ENCODE measurements at places on chromosomes 13 and 19. TPM values are rescaled to one million over a fixed set of nuclear protein-coding genes. Genes with fewer than 3 reads are reported as not detected.
A peak's percentile ranks its signal among the peaks of the same experiment; 100 is the strongest.

NPHS1 gene
- not detected for total RNA-seq

PLA2G4C gene
- total RNA-seq = 11.7 TPM

ELANE gene
- not detected for total RNA-seq

VSIG10L gene
- total RNA-seq = not detected

DNA sequence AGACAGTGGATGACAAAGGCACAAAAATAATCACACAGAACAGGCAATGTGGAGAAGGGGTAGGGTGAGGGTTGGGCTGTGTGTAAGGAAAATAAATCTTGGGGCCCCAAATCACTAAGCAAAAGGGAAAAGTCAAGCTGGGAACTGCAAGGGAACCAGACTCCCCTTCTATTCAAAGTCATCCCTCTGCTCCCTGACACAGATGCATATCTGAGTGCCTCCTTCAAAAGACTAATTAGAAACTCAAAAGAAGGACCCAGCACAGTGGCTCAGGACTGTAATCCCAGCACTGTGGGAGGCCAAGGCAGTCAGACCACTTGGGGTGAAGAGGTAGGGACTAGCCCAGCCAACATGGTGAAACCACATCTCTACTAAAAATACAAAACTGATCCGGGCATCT is 18.3 kb downstream of the ZNF611 start:
- H3K27ac ChIP-seq = no peak overlapping the region
- peaks cover 4% of the 10 kb centered on the region for H3K36me3 ChIP-seq
- H3K4me3 ChIP-seq = no peak overlapping the region
- no peak for DNase-seq
- no peaks in the 10 kb centered on the region for H3K27me3 ChIP-seq

DNA sequence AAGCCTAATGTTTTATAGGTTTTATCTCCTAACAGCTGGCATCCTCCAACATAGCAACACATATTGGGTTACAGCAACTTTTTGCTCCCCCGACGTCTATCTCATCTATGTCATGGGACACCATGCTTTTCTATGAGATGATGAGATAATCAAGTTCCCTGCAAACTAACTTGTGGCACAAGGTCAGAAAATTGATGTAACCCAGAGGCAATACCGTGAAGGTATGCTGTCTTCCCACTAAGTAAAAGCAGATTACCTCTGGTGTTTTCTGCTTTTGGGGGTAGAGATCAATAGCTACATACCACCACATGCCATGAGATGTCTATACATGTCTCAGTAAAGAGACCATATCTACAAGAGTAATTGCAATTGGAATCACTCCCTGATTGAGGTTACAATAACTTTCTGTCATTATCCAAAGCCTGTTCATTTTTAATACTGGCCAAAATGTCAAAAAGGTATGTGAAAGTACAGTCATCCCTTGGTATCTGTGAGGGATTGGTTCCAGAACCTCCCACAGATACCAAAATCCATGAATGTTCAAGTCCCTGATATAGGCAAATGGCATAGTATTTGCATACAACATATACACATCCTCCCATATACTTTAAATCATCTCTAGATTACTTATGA is 131.3 kb downstream of the CYSLTR2 start:
- no peak for DNase-seq
- H3K27me3 ChIP-seq = peaks cover 4% of the 10 kb centered on the region
- peaks cover 2% of the 10 kb centered on the region for H3K4me1 ChIP-seq
- H3K4me3 ChIP-seq = no peak overlapping the region

GRCh38 chr19:47405197-47405550 is 14.2 kb downstream of the MEIS3 start:
- no peak for DNase-seq
- H3K36me3 ChIP-seq = peaks cover 14% of the 10 kb centered on the region
- H3K27me3 ChIP-seq = peaks cover 71% of the 10 kb centered on the region
- H3K27ac ChIP-seq = no peak overlapping the region

DNA sequence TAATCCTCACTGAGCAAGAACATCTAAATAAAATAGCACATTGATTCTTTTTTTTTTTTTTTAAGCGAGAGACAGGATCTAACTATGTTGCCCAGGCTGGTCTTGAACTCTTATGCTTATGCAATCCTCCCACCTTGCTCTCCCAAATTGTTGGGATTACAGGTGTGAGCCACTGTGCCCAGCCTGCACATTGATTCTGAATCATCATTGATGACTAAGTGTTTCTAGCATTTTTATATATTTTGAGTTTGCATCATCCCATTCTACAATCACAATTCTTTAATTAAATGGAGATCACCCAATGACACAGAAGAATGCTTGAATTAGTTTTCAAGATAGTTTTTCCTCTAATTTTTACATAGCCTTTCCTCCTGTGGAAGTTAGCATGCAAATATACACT is 354.1 kb downstream of the KLF5 start:
- no peak overlapping the region for H3K27ac ChIP-seq
- peaks cover 14% of the 10 kb centered on the region for H3K27me3 ChIP-seq
- H3K4me1 ChIP-seq = no peaks in the 10 kb centered on the region
- no peak overlapping the region for H3K4me3 ChIP-seq

DNA sequence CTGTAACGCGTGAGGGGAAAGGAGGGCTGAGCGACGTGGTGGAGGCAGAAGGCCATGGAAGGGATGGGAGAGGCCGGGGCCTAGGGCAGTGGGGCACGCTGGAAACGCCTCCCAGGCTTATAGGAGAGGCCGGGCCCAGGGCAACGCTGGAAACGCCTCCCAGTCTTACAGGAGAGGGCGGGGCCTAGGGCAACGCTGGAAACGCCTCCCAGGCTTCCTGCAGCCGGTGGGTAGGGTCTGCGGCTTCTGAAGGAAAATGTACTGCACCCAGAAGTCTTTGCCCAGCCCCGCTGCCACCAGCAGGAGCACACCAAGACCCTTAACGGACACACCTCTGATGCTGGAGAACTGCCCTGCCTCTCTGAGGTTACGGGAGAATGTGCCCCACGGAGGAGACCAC is 9.1 kb downstream of the CACTIN start:
- H3K36me3 ChIP-seq = no peaks in the 10 kb centered on the region
- H3K27me3 ChIP-seq = no peaks in the 10 kb centered on the region
- DNase-seq = no peak
- peak overlapping the region; percentile 34 for H3K27ac ChIP-seq
- peaks cover 12% of the 10 kb centered on the region for H3K4me1 ChIP-seq
- no peak overlapping the region for H3K4me3 ChIP-seq

Data from T-helper 17 cell (primary cell).